CMK (cell line): ENCODE measurements at places on chromosomes 13 and 19.
A peak's percentile ranks its signal among the peaks of the same experiment; 100 is the strongest.

GRCh38 chr13:46615888-46616531 lies 63.0 kb downstream of the LRCH1 start:
- no peak for DNase-seq

DNA sequence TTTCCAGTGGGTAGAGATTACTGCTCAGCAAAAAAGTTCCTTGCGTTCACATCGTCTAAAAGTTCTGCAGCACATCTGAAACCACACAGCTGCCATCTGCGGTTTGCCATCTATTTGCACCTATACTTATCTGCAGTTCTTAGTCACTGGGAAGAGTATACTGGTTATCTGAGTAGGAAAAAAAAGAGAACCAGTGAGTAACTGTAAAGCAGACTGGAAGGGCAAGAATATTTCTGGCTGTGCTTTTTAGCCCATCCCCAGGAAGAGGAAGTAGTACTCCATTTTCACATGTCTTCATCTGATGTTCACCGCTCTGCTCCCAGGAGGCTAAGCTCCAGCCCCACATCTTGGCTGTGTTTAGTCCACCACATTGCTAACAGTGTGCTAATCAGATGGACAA lies 35.6 kb downstream of the EFNB2 start:
- DNase-seq: peak; percentile 68

GRCh38 chr13:63999614-64000305 lies 2584.1 kb upstream of the PCDH20 start:
- DNase-seq: no peak

DNA sequence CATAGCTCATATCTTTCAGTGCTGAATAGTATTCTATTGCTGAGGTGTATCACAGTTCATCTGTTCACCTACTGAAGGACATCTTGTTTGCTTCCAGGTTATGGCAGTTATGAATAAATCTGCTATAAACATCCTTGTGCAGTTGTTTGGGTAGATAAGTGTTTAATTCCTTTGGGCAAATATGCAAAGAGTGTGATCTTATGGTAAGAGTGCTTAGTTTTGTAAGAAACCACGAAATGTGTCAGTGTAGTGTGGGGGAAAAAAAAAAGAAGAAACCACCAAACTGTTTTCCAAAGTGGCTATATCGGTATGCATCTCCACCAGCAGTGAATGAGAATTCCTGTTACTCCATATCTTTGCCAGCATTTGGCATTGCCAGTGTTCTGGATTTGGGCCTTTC lies 93.3 kb downstream of the PIBF1 start:
- DNase-seq: no peak

- no peak for DNase-seq
Measured at GRCh38 chr19:3642987-3643673, 16.5 kb upstream of the CACTIN start.

DNA sequence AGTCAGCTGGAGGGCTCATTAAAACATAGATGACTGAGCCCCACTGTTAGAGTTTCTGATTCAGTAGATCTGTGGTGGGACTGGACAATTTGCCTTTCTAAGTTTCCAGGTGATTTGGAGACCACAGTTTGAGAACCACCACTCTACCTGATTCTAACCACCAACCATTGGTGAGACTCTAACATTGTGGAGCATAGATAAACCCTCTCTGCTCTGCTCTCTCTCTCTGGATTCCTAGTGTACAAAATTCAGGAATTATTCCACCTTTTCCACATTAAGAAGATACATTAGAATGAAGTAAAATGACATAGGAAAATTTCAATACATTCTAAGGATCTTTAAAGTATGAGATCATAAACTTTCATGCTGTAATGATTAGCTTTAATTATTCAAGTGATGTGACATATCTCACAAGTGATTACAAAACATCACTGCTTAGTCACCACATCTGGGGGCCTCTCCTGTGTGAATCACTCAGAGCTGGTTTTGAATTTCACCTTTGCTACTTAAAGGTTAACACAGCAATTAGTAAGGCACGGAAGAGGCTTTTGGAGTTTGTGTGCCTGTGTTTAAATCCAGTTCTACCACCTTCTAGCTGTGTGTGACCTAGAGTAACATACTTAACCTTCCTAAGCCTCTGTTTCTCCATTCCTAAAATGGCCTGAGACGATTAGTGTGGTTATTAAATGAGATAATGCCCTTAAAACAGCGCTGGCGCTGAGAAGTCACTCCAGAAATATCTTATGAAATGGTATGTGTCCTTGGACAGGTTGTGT lies 78.5 kb upstream of the NBEA start:
- DNase-seq: no peak

DNA sequence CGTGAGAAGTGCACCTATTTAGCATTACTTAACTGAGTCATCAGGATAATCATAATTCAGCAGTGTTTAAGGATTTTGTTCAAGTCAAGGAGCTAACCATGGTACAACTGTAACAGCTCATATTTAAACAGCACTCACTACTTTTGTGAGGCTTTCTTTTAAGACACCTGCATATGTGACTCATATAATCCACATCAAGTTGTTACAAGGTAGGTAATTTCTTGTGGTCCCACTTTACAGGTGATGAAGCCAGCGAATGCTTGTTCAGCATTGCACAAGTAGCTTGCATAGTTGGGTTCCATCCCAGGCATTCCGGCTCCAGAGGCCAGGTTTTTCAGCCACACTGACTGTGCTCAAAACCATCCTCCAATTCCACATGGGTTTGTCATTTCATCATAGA lies 569.2 kb downstream of the MYO16 start:
- DNase-seq: no peak

- no peak for DNase-seq
Measured at GRCh38 chr19:43450545-43450997, 14.8 kb downstream of the LYPD3 start.

- DNase-seq: no peak
Measured at GRCh38 chr13:49435992-49436391, 7.9 kb downstream of the CAB39L start.

- peak; percentile 35 for DNase-seq
Measured at GRCh38 chr19:15551293-15552004, 43.1 kb downstream of the CYP4F22 start.

DNA sequence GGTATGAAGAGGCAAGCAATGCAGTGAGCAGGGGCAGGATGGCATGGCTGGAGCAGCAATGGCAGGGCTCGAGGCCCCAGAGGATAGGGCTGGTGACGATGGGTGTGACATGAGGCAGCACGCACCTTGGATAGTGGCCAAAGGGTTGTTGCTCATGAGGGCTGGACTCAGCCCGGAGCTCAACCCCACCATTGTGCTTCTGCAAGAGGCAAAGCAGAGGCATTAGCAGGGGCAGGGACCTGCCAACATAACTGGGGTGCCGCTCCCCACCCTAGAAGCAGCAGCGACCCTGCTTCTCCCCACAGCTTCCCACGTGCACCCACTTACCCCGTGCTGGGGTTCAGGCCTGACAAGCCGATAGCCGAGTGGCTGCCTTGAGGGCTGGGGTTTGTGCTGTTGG lies 15.8 kb downstream of the ZNF574 start:
- no peak for DNase-seq

GRCh38 chr19:1491849-1492170 lies 829 bp downstream of the REEP6 start:
- DNase-seq: no peak

- no peak for DNase-seq
Measured at GRCh38 chr13:100382785-100383184, 205.8 kb downstream of the GGACT start.

- no peak for DNase-seq
Measured at GRCh38 chr13:79160818-79161217, 245.2 kb downstream of the RBM26 start.

- no peak for DNase-seq
Measured at GRCh38 chr13:37934339-37935191, 65.0 kb upstream of the TRPC4 start.

DNA sequence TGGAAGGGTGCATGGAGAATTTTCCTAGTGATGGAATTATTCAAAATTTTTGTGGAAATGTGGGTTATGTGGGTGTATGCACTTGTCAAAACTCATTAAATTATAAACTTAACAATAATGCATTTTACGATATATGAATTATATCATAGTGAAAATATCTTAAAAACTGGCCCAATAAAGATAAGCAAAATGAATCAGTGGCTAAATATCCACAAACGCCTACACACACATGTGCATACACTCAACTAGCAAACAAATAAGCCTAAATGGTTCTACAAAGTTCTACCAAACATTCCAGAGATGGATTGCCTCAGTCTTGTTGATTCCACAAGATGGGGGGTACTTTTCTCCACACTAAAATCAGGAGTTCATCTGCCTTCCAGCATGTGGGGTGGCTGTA lies 349.5 kb downstream of the TSHZ3 start:
- no peak for DNase-seq

DNA sequence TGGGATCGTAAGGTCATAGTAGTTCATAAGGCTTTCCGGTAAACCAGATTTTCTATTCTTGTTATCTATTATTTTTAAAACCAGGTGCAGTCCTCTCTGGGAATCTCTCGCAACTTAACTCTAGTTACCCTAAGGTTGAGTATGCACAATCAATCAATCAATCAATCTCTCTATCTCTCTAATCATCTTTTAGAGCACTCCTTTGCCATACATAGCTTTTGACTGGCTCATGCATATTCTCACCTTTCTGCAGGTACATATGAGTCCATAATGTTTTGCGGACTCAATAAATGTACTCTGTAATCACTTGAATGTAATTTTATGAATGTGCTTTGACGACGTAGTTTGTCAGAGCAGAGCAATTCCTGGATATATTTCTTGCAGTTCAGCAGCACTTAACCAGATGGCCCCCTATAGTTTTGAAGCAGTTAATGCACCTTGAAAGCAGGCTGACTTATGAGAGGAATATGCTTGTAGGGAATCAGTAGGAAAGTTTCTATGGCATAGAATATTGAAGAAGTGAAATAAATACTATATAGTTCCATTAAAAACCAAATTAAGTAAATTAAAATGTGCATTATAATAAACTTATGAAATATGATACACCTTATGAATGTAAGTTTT lies 524.7 kb downstream of the GPC5 start:
- DNase-seq: no peak

DNA sequence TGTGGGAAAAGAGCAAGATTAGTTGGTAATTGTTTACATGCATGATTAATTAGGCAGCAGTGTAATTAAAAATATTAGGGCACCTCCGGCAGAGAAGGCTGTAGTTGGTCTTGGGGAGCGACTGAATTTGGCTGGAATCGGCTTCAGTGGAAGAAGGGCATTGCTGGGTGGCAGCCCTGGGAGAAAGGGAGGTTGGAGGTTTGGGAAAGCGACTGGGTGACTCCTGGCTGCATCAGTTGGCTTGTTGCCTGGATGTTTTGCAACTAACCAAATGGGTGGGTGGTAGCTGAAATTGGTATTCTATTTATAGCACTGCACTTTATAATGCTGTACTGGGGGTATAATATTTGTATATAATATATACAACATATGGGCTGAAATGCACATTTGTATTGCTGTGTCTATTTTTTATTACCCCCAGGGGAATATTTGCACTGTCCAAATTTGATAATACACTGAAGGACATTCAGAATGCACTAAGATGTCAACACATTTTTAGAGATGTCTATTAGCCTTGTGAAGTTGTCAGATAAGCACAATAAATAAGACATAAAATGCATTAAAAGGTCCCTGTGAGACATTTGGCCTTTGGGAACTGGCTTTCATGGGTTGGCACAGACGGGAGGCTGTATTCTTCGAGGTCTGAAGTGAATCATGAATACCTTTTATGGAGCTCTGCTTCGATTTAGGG lies 1.7 kb downstream of the B3GLCT start:
- no peak for DNase-seq

DNA sequence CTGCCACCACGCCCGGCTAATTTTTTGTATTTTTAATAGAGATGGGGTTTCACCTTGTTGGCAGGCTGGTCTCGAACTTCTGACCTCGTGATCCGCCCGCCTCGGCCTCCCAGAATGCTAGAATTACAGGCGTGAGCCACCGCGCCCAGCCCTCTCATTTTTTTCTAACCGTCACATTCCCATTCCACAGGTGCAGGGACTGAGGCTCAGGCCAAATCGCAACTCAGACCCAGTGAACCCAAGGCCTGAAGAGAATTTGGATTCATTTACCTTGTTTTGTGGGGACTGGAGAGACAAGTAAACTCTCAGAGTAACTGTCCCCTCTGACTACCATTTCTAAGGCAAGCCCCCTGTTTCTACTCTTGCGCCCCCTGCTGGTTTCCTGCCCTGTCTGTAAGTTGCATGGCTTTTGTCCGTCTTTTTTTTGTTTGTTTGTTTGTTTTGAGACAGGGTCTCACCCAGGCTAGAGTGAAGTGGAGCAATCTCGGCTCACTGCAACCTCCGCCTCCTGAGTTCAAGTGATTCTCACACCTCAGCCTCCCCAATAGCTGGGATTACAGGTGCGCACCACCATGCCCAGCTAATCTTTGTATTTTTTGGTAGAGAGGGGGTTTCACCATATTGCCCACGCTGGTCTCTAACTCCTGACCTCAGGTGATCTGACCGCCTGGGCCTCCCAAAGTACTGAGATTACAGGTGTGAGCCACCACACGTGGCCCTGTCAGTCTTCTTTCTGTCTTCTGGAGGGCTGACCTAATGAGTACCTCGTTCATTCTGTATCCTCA lies 2.3 kb upstream of the STRN4 start:
- DNase-seq: no peak

DNA sequence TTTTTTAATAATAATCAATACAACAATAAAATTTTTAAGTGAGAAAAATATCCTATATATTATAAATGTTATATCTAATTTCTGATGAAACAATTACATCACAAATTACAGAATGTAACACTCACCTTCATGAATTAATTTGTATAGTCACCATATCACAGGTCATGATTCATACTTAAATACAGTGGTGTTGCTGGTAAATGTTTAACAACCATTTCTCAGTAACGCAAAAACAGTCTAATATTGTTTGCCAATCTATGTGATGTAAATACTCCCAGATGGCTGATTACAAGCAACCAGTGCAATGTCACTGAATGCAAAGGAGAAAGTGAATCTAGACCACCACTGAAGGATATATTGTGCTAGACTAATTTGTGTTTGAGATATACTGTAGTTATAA lies 97.5 kb downstream of the DIAPH3 start:
- no peak for DNase-seq

GRCh38 chr13:108193806-108194205 lies 21.5 kb downstream of the LIG4 start:
- DNase-seq: no peak

GRCh38 chr19:7386308-7386707 lies 37.6 kb downstream of the ARHGEF18 start:
- no peak for DNase-seq

GRCh38 chr13:34162544-34162933 lies 344.6 kb downstream of the RFC3 start:
- no peak for DNase-seq

DNA sequence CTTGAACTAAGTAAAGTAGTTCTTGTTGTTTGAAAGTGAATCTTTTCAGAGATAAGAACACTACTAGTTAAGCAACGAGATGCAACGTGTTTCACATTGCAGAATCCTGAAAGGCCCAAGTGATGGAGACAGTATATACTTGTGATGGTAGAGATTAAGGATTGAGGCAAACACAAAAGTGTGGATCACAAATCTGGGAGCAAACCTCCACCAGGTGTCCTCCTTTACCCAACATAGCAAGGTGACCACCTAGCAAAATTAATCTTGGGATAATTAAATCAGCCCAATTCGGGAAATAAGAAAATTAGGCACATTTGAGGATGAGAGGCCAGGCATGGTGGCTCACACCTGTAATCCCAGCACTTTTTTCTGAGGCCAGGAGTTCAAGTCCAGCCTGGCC lies 563.9 kb downstream of the DACH1 start:
- no peak for DNase-seq
